A549 treated with AZD2906 at 1 μM for 4 hours (cell line): ENCODE measurements at places on chromosomes 5 and 9. TPM values are rescaled to one million over a fixed set of nuclear protein-coding genes. Genes with fewer than 3 reads are reported as not detected.

Gene HK3
- 0.02 to 0.07 TPM in 2 of 5 replicates, not detected in the others for total RNA-seq

Gene FOXD4
- total RNA-seq: 0.13 to 0.57 TPM (median 0.37 TPM) in 5 replicates

Gene HSPB3
- total RNA-seq: 0.16 to 0.24 TPM in 2 of 5 replicates, not detected in the others

Gene CAMSAP1
- 19.3 to 25.2 TPM (median 19.8 TPM) in 5 replicates for total RNA-seq

Gene C9
- total RNA-seq: not detected in 5 replicates

Gene RFESD
- 1.3 to 2.2 TPM (median 1.8 TPM) in 5 replicates for total RNA-seq

Gene SPATA31E1
- total RNA-seq: 0.01 TPM in 1 of 5 replicates, not detected in the others

Gene SNX18
- 5.0 to 6.7 TPM (median 6.4 TPM) in 5 replicates for total RNA-seq

Gene MARCHF11
- total RNA-seq: not detected in 5 replicates

Gene FREM1
- not detected in 5 replicates for total RNA-seq

Gene ZNF300
- 1.9 to 2.8 TPM (median 2.4 TPM) in 5 replicates for total RNA-seq

Gene NDST1
- total RNA-seq: 52.8 to 63.1 TPM (median 58.9 TPM) in 5 replicates

Gene ARL14EPL
- 0.11 to 0.31 TPM (median 0.25 TPM) in 5 replicates for total RNA-seq

Gene PELO
- total RNA-seq: 16.0 to 18.1 TPM (median 17.0 TPM) in 5 replicates

Gene ZMYND19
- 42.8 to 65.7 TPM (median 61.4 TPM) in 5 replicates for total RNA-seq

Gene PCDHA8
- 0.02 to 0.09 TPM (median 0.07 TPM) in 5 replicates for total RNA-seq

Gene CCNO
- total RNA-seq: 4.5 to 8.1 TPM (median 7.5 TPM) in 5 replicates

Gene SNCAIP
- total RNA-seq: 0.03 to 0.21 TPM (median 0.05 TPM) in 5 replicates

Gene TRIM41
- total RNA-seq: 21.3 to 28.0 TPM (median 27.3 TPM) in 5 replicates

Gene KCNT1
- total RNA-seq: 0.02 to 0.05 TPM in 2 of 5 replicates, not detected in the others

Gene PIP5K1B
- 0.04 TPM in 1 of 5 replicates, not detected in the others for total RNA-seq

Gene FSD1L
- 3.4 to 4.5 TPM (median 4.2 TPM) in 5 replicates for total RNA-seq

Gene SLC23A1
- total RNA-seq: 1.1 to 1.7 TPM (median 1.3 TPM) in 5 replicates

Gene PCDHGB4
- 0.81 to 1.0 TPM (median 0.92 TPM) in 5 replicates for total RNA-seq

Gene ANKRD31
- total RNA-seq: 0.03 to 0.07 TPM (median 0.06 TPM) in 5 replicates

Gene S1PR3
- 89.8 to 95.1 TPM (median 93.5 TPM) in 5 replicates for total RNA-seq
